ENCODE measurements at places on chromosomes 16 and 17.

DNA sequence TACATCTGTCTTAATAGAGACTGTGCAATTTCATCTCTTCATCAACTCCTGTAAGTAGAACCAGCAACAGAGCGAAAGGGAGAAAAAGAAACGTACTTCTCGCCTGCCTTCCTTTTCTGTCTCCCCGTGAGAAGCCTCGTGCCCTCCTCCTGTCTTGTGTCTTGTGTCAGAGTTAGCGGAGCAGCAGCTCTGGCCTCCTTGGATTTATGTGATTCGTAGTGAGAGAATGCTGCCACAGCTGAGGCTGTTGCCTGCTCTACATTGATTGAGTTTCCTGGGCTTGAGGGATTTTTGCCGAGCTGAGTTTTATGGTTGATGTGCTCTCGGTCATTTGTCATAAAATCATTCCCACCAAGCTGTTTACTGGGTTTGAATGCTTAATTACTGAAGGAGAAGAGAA, 579.1 kb upstream of the RBFOX1 start:
- no peak for DNase-seq

- DNase-seq, result no peak
These were observed 17.1 kb upstream of the ST6GALNAC1 start for GRCh38 chr17:76660656-76661042.

GRCh38 chr16:24700549-24701392, 28.7 kb upstream of the TNRC6A start:
- DNase-seq, result peak; percentile 64

DNA sequence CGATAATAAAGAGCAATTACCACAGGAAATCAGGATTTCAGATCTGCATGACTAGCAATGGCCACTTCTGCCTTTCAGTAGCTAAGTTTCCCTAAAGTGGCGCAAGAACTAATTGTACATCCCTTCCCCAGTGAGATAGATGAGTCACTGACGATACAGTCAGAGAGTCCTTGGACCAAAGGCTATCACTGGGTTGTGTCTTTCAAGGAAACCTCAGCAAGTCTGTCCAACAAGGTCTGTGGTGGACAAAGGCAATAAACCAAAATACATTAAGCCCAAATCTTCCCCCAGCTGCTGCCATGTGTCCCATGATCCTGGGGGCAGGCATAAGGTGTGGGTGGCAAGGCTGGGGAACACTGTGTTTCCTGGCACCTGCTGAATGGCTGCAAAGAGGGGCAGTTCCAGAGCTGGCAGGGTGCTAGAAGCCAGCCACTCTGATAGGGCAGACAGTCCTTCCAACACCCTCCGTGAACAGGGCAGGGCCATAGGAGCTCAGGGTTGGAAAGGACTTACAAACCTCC, 20.5 kb upstream of the MTMR4 start:
- DNase-seq, result peak; percentile 68

DNA sequence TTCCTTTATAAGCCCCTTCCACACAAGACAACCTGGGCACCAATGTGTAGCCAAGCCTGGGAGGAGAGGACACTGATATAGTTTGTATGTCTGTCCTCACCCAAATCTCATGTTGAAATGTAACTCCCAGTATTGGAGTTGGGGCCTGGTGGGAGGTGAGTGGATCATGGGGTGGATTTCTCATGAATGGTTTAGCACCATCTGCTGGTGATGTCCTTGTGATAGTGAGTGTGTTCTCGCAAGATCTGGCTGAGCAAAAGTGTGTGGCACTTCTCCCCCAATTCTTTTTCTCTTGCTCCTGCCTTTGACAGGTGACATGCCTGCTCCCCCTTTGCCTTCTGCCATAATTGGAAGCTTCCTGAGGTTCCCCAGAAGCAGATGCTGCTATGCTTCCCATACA, 135.8 kb downstream of the USP31 start:
- DNase-seq, result no peak

DNA sequence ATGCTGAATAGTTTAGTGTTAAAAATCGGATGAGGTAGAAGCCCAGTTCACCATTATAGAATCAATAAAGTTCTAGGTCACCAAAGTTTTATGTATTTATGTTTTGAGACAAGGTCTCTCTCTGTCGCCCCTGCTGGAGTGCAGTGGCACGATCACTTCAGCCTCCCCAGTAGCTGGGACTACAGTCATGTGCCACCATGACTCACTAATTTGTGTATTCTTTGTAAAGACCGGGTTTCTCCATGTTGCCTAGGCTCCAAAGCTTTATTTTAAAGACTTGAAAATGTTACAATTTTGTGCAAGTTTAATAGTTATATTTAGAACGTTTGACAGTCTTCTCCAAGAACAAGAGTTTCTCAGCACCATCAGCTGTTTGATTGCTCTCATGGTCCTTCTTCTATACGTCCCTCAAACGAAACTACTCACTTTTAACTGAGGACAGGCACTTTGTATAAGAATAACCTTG, 32.1 kb downstream of the NDE1 start:
- DNase-seq, result no peak

DNA sequence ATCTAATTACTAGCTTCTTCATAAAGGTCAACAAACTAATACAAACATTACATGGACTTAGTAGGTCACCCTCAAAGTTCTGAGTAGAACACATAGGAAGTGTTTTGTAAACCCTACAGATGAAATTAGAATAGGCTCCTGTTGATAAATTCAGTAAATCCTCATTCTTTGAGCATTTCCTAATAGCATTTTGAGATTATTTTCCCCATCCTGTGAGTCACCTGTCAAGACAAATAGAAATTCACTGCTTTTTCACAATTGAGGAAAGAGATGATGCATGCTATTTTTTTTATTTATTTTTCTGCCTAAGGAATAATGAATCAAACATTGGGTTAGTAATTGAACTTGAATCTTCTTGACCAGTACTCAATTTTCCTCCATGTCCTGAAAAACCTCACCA, 666.7 kb upstream of the GOT2 start:
- DNase-seq, result no peak

DNA sequence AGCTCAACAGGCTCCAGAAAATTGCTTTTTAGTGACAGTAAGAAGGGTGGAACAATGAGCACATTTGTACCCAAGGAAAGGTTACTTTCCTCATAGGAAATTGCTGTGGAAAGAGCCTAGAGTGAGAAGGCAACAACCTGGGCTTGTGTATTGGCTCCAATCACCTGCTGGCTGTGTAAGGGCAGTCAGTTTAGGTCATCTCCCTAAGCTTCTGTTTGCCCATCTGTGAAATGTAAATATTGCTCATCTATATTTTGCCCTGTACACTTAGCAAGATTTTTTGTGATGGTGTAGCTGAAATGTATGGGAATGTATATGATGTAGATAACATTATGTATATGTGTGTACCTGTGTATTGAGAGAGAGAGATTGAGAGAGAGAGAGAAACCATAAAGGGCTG, 225.2 kb upstream of the MPHOSPH6 start:
- DNase-seq, result no peak

DNA sequence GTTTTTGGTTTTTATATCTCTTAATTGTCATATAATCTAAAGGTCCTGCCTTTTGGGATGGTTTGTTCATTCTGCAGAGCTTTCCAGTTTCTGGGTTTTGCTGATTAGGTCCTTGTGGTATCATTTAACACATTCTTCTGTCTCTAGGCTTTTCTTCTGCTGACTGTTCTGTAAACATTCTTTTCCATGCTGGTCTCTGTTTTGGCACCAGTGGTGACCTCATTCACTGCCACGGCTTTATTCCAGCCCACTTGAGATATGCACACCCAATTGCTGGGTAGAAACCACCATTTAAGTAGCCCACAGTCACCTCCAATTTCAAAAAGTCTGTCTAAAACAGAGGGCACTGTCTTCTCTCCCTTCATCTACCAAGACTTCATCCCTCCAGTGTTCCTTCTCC, 31.1 kb upstream of the COX10 start:
- DNase-seq, result no peak

DNA sequence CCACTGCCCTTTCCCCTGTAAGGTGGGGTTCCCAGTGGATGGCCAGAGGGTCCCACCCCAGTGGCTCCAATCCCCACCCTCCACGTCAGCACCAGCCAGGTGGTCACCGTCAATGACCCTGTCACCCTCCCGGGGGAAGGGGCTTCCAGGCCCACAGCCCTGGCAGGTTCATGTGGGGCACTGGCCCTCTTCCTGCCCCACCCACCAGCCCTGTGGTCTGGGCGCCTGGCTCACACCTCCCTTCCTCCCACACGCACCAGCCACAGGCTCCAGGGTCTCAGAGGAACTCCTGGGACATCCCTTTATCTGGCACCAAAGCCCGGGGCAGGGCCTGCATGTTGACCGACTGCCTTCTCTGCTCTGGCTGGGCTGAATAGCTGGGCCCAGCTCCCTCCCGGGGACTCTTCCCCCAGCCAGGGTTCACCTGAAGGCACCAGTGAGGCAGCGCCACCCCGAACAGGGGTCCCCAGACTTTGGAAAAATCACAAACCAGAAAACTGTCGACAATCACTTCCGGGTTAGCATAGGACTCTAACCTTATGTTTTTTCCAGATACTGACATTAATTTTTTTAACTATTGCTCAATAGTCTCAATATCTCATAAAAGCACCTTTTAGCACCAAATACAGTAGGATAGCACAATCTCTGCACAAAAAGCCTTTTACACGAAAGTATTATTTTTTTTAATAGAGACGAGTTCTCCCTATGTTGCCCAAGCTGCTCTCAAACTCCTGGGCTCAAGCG, 21.9 kb upstream of the ZC3H18 start:
- no peak for DNase-seq

- DNase-seq, result peak; percentile 52
These were observed 53.1 kb downstream of the CMIP start for GRCh38 chr16:81497690-81498089.

- DNase-seq, result no peak
These were observed 8.4 kb upstream of the PCTP start for GRCh38 chr17:55742272-55743102.

- DNase-seq, result no peak
These were observed 82.5 kb downstream of the NLK start for GRCh38 chr17:28124962-28125361.

DNA sequence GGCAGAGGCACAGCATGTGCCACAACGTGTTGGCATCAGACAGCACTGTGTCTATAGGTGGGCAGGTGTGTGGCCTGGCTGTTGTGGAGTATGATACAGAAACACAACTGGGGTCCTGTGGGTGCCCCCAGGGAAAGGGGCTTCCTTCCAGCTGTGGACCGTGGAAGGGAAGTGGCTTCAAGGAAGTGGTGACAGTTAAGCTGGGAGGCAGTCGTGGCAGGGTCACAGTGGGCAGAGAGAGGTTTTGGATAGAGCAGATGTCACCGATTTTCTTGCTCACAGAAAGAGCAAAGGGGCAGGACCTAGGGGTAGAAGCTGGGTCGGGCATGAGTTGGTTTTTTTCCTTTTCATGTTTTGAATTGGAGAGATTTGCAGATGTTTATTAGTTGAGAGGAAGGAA, 11.2 kb upstream of the ORAI3 start:
- no peak for DNase-seq

GRCh38 chr17:45292696-45293412, 24.0 kb downstream of the MAP3K14 start:
- DNase-seq, result no peak

- DNase-seq, result peak; percentile 87
These were observed 132.4 kb upstream of the CHMP6 start for GRCh38 chr17:80859002-80859941.

- DNase-seq, result peak; percentile 15
These were observed 8.3 kb downstream of the C1QTNF1 start for GRCh38 chr17:79031996-79032875.

GRCh38 chr17:18315562-18315922, 449 bp downstream of the SMCR8 start:
- no peak for DNase-seq

- no peak for DNase-seq
These were observed 2.1 kb downstream of the RGS9 start for GRCh38 chr17:65139101-65139764.

DNA sequence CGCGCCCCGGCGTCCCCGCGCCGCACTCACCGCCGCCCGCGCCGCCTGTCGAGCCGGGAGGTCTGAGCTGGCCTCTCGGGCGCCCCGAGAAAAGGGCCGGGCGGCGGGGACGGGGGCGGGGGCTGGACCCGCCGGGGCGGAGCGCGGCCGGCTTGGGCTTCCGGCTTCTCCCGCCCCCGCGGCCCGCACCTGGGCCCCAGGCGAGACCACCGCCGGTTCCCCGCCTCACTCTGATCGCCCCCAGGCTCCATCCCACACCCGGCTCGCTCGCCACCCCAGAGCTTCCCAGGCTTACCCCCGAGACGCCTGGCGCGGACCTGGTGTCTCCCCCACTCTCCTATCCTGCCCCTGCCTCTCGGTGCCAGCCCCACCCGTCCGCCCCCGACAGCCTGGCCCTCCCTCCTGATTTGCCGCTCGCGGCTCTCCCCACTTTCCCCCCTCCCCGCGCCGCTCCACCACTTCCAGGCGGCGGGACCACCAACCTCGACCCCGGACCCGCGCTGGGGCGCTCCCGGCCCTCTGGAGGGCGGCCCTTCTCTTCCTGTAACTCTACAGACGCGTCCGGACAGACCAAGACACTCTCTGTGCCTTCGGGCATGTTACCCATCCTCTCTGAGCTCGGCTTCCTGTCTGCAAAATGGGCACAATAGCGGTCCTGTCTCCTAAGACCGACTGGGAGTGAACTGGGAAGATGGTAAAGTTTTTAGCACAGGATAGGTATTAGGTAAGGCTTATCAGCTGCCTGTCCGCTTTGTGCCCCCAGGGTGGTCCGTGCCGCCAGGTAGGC, at the start of gene LITAF:
TSS of gene LITAF (minus strand) at position 64 of the 787 bp plus-strand sequence. CDS start 30,189 bp downstream, outside the sequence.
- peak; percentile 84 for DNase-seq

DNA sequence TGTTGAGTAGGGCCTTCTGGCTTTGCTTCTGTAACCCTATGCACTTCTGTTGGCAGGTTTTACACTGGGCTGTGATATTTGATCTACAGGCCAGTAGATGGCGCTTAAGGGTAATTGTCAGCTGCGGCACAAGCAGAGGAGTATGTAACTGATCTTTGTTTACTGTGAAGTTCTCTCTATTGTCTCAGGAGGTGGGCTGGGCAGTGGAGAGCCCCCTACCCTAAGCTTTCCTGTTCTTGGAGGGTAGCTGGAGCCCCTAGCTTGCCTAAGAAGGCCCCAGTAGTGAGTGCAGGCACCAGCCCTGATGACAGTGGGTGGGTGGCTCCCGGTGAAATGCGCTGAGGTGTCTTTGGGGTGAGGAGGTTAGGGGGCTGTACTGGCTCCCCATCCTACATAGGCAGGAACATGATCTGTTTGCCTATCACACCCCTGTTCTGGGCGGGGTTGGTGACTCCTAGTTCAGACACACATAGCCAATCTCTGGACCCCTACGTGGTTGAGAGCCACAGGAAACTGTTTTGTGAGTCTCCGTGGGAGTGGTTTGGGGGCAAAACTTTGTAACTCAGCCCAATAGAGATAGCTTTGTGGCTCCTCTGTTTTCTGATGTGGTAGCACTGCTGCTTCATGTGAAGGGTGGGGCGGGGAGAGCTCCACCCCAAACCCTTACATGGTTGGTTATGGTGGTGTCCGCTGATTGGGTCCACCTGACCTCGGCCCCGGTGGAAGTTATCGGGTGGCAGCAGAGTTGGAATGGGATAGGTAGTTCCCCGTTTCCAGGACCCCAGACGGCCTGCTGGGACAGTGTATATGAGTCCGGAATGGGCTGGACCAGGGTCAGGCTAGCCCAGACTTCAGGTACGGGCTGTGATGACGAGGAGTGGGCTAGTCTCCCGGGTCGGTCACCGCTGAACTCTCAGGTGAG, 60.4 kb downstream of the SLFN11 start:
- DNase-seq, result peak; percentile 53

GRCh38 chr17:66706851-66707450, 128.0 kb upstream of the CACNG5 start:
- no peak for DNase-seq

- DNase-seq, result no peak
These were observed 2.5 kb upstream of the STARD3 start for GRCh38 chr17:39634384-39634871.

- DNase-seq, result no peak
These were observed 2.5 kb upstream of the ARHGAP23 start for GRCh38 chr17:38425744-38426143.

- no peak for DNase-seq
These were observed 3.4 kb upstream of the C17orf50 start for GRCh38 chr17:35757243-35757642.
